ENCODE measurements at places on chromosomes 1 and 21. TPM values are rescaled to one million over a fixed set of nuclear protein-coding genes. Genes with fewer than 3 reads are reported as not detected.

ITPKB gene
- total RNA-seq: 10.9 TPM

- ATAC-seq: no peak
These were observed 154.8 kb upstream of the POU3F1 start for GRCh38 chr1:38201431-38201830.

- no peak for ATAC-seq
These were observed 541.2 kb downstream of the PTPRU start for GRCh38 chr1:29777522-29777921.

CASQ1 gene
- 0.28 TPM for total RNA-seq

- no peak for ATAC-seq
These were observed 14.4 kb downstream of the CLDN14 start for GRCh38 chr21:36465478-36465877.

GRCh38 chr1:5796028-5796427 is 196.2 kb downstream of the NPHP4 start:
- ATAC-seq: no peak

GRCh38 chr1:220631238-220631815 is 58.8 kb upstream of the C1orf115 start:
- ATAC-seq: no peak

DNA sequence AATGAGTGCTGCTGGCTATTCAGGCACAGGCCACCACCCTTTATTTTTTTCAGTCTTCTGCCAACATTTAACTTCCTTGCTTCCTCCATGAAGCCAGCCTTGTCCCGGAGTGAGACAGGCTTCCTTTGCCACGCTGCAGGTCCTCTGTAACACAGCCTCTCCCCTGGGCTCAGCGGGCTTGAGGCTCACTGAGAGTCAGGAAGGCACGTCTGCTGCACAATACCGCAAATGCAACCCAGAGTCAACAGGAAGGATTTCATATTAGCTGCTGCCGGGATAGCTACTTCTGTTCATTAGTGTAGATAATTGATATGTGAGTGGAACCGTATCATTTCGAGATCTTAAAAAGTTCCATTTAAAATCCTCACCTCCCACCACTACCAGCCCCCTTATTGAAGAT is 22.5 kb downstream of the MYOG start:
- ATAC-seq: no peak

DNA sequence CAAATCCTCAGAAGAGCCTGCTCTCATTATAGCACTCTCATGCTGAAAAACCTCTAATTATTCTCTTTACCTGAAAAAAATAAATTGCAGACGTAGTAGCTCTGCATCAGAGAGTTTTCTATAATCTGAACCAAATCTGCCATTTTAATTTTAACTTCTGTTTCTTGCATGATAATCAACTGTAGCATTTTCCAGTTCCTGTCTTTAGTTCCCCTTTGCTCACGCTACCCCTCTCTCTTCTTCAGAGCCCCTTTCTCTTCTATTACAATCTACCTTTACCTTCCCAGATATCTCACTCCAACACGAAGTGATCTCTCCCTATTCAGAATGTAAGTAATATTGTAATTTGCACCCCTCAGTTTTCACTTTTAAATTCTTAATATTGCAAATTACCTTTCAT is 31.4 kb downstream of the FMO1 start:
- no peak for ATAC-seq

CHI3L1 gene
- 20.5 TPM for total RNA-seq

DNA sequence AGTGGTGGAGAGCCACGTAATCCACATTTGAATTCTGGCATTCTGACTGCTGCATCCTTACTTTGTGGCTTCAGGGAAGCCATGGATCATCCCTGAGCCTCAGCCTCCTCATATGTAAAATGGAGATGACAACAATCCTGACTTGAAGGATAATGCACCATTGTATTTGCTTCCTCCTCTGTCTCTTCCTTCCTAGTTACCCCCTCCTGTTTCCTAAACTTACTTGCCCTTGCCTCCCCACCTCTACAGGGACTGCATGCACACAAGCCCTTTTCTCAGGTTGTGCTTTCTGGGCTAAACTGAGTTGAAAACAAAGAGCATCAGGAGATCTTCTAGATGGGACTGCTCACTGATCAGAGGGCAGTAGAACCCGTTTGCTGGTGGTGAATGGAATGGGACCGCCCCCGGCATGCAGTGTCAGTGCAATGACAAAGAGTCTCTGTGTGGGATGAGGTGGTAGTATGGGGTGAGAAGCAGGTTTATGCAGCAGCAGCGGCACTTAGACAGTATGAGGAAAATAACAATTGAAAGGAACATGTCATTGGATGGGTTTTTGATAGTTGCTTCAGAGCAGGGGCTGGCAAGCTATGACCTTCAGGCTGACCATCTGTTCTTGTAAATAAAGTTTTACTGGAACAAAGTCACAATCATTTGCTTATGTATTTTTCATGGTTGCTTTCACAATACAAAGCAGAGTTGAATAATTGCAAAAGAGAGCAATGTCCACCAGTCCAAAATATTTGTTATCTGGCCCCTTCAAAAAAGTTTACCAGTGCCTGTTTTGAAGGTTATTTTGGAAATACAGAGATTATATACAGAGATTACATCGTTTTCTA is 6.1 kb upstream of the ADAMTS1 start:
- ATAC-seq: no peak

PTPRC gene
- total RNA-seq: 3.5 TPM

PADI2 gene
- 0.92 TPM for total RNA-seq

Data from esophagus mucosa (tissue), 1 donor.